H9 (cell line): ENCODE measurements at places on chromosomes 11 and 22. TPM values are rescaled to one million over a fixed set of nuclear protein-coding genes. Genes with fewer than 3 reads are reported as not detected.

SLC22A12 gene
- not detected in 2 replicates for total RNA-seq

SYCE3 gene
- total RNA-seq: 0.85 and 0.97 TPM in 2 replicates

GSTT2 gene
- total RNA-seq: 0.22 and 0.24 TPM in 2 replicates

- DNase-seq: peak; percentile 94
These were observed 107.8 kb downstream of the OSBP2 start for GRCh38 chr22:30802202-30803166.

DNA sequence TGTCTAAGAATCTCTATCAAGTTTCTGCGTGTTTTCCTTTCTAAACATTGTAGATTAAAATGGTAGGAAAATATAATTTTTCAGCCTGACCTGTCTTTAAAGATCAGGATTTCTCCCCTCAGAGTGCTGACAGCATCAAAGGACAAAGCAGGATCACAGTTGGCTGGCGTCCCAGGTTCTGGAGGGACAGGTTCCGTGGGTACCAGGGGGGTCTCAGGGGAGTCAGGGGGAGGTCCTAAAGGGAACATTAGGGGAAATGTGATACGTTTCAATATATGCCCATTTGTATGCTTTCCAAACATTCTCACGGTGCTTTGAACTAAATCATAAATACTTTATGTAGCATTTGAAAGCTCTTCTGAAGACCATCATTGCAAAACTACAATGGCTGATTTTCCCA, 3.4 kb downstream of the MMP3 start:
- DNase-seq: no peak

DNA sequence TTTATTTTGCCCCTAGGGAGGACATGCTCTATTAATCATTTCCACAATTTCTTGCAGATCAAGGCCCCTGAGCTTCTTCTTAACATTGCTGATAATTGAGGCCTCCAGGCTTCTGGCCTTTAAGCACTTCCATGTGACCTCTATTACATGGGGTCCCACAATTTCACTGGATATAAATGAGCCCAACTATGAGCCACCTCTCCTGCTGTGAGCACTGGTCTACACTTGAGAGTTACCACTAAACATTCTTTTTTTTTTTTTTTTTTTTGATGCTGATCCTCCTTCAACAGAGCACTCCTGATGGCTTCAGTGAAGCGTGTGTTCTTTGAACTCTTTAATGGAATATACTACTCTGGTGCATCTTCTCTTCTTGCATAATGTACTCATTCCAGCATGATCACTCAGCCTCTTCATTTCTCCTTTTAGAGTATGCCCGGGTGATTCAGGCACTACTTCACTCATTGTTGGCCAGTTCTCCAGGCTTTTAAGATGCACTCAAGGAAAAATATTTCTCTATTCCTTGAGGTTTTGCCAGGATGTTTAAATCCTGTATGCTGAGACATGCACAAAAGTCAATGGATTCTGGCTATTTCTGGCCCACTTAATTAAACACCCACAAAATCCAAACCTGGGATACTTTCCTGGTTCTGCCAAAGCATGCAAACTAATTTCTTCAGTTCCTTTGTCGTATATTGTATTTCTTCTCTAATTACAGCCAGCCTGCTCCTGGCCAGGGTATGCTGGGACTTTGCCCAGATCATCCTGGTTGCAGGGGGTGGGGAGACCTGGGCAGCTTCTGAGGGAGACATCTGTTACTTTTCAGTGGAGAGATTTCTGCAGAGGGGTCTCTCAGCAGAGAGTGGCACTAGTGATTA, 257.8 kb upstream of the LUZP2 start:
- DNase-seq: no peak

DNA sequence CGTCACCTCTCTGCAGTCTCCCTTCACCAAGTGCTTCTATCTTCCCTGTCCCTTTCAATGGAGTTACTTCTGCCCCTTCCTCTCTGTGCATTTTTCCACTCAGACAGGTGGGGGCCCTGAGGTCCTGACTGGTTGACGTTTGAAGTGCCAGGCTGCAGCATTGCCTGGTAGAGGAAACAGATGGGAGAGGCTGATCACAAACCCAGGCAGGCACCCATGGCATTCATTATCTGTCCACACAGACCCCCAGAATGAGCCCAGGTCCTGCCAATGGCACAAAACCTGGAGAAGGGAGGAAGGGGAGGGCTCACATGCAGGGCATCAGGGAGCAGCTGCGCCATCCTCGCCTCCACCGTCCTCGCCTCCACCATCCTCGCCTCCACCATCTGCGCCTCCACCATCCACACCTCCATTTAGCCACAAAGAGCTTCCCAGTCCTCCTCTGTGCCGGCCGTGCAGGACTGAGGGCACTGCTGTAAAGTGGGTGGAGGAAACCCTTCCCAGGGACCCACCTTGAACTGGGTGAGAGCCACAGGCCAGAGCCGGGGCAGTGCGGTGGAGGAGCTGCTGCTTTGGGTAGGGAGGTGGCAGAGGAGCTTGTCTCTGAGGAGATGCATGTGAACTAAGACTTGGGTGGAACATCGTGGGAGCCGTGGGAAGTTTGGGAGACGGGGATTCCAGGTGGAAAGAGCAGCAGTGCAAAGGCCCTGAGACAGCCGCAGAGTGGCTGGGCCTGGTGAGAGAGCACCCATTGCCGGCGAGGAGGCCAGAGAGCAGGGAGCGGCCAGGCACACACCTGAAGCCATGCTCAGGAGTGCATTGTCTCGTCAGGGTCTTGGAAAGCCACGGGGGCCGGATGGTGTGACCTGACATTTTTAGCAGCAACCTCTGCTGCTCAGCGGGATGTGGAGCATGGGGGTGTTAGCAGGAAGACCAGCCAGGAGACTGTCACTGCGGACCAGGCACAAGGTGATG, 145.1 kb downstream of the TBC1D22A start:
- no peak for DNase-seq

GRCh38 chr11:2187280-2187707, 15.7 kb upstream of the TH start:
- no peak for DNase-seq

- no peak for DNase-seq
These were observed 34.6 kb downstream of the EHF start for GRCh38 chr11:34655335-34656008.

GRCh38 chr11:76670485-76671236, at the start of gene LRRC32:
LRRC32 (minus strand) TSS chr11:76670747; CDS start chr11:76665954, 4,793 bp downstream.
- DNase-seq: peak; percentile 56

GRCh38 chr11:114478768-114479167, 39.5 kb downstream of the REXO2 start:
- peak; percentile 41 for DNase-seq
